ENCODE measurements at places on chromosomes 4 and X.

- no peak for DNase-seq
Observed at GRCh38 chr4:165368114-165368513, 10.7 kb upstream of the CPE start.

GRCh38 chr4:48748949-48749596, 31.0 kb downstream of the FRYL start:
- no peak for DNase-seq

DNA sequence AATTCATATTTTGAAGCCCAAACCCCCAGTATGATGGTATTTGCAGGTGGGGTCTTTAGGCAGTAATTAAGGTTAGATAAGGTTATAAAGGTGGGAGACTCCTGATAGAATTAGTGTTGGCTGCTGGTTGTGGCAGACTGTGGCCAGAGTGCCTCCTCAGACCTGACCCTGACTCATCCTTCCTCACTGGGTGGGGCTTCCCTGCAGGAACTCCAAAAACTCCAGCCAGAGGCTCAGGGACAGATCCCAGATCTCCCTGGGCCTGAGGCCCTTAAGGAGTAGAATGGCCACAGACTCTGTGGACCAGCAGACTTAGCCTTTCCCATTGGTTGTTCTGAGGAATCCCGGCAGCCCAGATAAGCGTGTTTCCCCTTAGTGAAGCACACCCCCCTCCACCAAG, 463.0 kb upstream of the CPEB2 start:
- DNase-seq, result no peak

DNA sequence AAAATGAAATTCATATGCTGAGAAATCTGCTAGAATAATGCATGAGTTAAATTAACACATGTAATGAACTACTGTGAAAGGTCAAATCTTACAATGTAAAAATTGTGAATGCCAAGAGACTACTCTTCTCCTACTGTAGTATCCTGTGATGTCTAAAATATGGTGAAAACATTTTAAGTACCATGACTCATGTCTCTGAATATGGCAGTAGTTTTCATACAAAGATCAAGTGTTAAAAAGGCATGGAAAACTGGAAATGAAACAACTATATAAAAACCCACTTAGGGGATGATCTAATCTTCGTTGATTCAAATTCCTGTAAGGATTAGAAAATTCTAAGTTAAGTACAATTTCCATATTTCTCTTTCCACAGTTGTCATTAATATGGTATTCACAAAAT, 221.3 kb downstream of the PPP3CA start:
- no peak for DNase-seq

- DNase-seq, result no peak
Observed at GRCh38 chrX:38881727-38882126, 80.5 kb downstream of the MID1IP1 start.

DNA sequence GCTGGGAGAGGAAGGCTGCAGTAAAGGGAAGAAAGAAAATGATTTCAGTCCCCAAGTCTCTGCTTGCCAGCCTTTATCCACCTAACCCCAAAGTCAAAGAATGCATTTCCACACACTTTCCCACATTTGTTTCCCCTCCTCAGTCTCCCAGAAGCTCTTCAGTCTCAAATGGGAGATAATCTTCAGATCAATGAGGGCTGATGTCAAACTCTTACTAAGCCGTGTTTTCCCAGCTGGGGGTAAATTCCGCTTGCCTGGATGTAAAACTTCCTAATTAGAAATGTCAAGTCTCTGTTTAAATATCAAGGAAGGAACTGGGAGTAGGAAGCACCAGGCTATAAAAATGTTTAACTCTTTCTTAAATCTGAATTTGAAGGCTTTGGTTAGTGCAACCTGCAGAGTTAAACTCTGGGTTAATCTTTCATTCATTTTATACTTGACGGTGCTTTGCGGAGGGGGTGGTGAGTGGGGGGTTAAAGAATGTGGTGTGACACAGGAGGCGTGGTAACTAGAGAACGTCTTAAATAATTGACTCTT, 601.4 kb upstream of the ACTRT1 start:
- no peak for DNase-seq

GRCh38 chrX:47222751-47223350, 4.4 kb downstream of the CDK16 start:
- no peak for DNase-seq

DNA sequence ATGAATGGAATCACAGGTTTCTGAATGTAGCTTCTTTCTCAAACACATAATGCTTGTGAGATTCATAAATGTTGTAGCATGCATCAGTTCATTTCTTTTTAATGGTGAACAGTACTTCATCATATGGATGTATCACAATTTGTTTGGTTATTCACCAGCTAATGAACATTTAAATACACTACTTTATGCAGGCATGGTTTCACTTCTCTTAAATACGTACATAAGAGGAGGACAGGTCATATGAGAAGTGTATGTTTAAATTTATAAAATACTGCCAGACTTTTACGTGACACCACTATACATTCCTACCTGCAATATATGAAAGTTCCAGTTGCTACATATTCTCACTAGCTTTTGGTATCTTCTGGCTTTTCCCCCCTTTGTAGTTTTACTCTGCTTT, 65.4 kb downstream of the ANKRD17 start:
- DNase-seq, result no peak

DNA sequence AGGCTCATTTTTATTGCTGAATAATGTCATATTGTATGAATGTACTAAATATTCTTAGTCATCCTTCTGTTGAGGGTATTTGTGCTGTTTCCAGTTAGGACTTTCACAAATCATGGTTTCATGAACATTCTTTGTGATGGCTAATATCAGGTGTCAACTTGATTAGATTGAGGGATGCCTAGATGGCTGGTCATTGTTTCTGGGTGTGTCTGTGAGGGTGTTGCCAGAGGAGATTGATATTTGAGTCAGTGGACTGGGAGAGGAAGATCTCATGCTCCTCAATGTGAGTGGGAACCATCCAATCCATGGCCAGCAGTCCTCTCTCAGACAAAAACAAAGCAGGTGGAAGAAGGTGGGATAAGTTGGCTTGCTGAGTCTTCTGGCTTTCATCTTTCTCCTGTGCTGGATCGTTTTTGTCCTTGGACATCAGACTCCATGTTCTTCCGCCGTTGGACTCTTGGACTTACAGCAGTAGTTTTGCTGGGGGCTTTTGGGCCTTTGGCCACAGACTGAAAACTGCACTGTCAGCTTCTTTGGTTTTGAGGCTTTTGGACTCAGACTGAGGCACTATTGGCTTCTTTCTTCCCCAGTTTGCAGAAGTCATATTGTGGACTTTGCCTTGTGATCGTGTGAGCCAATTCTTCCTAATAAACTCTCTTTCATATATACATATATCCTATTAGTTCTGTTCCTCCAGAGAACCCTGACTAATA, 11.9 kb upstream of the HS3ST1 start:
- DNase-seq, result no peak

GRCh38 chrX:18002791-18003190, 141.7 kb upstream of the RAI2 start:
- DNase-seq, result no peak

DNA sequence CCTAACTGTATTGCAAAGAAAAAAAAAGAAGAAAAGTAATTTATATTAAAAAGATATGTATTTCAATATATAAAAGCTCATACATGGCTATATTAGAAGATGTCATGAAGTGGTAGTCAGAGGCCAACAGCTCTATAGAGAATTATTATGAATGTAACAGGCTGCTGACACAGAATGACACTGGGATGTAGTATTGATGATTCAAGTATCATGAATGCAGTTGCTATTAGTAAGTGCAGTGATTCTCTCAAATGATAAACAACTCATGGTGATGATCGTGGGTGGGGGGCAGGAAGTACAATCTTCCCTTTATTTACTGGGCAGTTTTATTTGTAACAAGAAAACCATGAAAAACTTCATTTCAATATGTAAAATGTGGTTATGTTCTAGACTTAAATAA, 124.6 kb downstream of the COL4A6 start:
- DNase-seq, result no peak

GRCh38 chr4:99507349-99507748, 3.5 kb upstream of the C4orf17 start:
- DNase-seq, result no peak

DNA sequence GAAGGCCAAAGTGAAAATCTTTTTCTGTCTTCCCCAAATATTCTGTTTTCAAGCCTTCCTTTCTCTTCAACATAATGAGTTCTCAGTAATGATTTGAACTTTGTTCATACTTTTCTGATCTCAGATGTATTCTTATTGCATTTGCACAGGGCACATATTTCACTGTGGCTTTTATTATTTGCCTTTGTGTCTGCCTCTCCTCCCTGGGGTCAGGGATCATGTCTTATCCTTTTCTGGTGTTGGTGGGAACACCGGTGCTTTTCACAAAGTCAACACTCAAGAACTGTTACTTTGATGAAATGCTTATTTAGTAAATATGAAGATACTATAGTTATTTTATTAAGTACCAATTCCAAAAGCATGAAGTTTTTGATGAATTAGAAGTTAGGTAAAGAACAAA, 143.8 kb downstream of the FRAS1 start:
- no peak for DNase-seq

DNA sequence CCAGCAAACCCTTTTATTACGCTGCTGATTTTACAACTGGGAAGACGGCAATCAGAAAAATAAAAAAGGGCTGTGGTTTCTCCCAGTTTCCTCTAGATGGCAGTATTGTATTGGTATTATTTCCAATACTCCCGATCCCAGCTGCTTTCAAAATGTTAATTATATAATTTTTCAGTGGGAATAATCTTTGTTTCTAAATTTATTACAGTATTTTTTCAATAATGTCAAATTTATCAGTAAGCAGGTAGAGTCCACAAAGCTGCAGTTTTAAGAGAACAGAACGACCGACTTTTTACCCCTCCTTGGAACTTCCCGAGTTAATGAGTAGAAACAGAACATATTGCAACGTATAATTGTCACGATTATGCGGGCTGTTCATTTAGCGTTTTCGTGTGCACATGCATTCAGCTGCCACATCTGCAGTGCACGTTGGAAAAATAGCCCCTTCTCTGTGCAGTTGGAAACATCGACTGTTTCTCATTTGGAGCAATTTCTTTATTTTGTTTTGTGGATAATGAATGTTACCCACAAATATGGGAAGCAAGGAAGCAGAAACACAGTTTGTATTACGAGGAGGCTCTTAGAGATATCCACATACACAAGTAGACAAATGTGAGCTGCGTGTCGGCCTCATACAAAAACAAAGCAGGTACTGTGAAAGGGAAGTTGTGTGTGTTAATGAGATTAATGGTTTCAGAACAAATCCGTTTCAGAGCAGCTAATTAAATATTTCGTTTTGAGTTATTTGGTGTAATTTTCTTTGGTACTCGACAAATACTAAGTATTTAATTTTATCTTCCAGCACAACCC, 188.0 kb downstream of the STIM2 start:
- no peak for DNase-seq

- DNase-seq, result no peak
Observed at GRCh38 chr4:82046796-82047195, 327.0 kb downstream of the HNRNPD start.

DNA sequence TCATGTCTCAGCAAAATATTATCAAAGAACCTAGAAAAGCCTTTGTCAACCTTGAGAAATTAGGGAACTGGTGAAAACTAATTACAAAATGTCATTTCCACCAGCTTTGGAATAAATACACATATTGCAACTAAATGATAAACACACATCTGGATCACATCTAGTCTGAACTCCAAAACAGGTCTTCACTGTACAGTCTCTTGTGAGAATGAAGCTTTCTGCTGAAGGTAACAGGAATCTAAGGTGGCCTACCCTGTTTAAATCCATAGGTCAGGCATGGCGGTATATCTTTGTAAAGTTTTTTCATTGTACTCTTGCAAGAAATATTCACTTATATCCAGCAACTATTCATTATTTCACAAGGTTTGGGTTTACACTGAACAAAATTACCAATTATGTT, 1.7 kb downstream of the SH3D19 start:
- DNase-seq, result no peak

- DNase-seq, result no peak
Observed at GRCh38 chrX:124216396-124217115, 115.9 kb upstream of the TEX13D start.

DNA sequence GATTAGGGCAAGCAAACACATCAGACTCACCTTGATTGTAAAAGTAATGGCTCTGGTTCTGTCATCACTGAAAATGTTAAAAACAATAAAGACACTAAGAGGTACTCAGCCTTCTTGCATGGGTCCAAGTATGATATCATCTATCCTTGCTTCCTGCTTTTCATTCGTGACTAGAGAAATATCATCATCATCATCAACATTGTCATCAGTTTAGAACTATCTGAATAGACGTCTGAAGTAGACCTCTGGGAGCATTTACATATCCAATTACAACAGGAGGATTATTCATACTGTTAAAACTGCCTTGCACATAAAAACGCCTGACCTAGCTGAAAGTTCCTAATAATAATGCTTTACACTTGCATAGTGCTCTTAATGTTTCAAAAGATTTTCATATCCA, 9.8 kb upstream of the FRAS1 start:
- no peak for DNase-seq

DNA sequence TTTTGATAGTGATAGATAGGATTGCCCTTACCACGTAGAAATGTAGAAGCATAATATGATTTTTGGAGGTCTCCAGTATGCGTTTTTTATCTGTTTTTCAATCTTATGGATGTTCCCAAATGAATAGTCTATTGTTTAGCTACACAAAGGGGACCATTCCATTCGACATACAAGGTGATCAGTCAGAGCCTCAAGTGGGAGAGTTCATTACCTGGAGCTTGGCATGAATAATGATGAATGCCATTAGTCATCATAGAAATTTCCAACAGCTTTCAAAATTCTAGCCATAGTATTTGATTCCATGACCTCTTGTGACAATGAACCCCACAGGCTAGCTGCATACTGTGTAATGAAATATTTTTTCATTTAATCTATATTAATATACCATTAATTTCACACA, 123.6 kb downstream of the PDHA2 start:
- DNase-seq, result no peak

DNA sequence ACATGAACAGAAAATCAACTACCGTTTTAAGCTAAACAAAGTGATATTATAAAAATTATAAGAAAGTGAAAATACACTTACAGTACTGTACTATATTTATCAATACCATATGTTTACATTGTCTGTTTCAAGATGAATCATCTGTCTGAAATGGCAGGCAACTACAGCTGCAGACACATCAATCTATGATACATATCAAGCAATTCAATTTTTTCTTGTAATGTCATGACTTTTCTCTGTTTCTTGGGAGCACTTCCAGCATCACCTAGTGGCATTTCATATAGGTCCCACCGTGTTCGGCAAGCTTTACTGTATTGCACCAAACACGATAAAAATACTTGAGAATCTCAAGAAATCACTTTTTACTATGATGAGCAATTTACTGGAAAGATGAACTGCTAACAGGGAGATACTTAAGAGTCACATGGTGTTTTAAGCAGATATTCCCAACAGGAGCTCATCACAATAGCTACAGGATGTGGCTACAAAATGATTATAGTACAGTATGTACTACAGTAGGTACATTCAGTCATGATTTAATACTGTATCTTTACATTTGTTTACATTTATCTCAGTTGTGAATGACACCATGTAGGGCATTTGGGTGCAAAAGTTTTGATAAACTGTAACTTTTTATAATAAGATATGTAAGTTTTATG, 207.4 kb downstream of the ADAM29 start:
- no peak for DNase-seq
